ENCODE measurements at places on chromosomes 1 and 21.

GRCh38 chr1:47997289-47998200 lies at the start of gene TRABD2B:
TRABD2B (minus strand) TSS chr1:47997385.
- DNase-seq, result peak; percentile 63

DNA sequence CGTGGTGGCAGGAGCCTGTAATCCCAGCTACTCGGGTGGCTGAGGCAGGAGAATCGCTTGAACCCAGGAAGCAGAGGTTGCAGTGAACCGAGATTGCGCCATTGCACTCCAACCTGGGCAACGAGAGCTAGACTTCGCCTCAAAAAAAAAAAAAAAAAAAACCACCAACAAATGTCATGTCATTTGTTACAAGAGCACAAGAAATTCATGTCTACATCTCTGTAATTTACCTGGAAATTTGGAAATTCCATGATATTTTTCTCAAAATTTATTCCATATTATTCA lies 16.5 kb upstream of the VPS45 start:
- DNase-seq, result no peak

GRCh38 chr1:92709738-92710137 lies 75.2 kb downstream of the EVI5 start:
- DNase-seq, result no peak

- DNase-seq, result no peak
These were observed 536 bp downstream of the HMGCL start for GRCh38 chr1:23824711-23825075.

DNA sequence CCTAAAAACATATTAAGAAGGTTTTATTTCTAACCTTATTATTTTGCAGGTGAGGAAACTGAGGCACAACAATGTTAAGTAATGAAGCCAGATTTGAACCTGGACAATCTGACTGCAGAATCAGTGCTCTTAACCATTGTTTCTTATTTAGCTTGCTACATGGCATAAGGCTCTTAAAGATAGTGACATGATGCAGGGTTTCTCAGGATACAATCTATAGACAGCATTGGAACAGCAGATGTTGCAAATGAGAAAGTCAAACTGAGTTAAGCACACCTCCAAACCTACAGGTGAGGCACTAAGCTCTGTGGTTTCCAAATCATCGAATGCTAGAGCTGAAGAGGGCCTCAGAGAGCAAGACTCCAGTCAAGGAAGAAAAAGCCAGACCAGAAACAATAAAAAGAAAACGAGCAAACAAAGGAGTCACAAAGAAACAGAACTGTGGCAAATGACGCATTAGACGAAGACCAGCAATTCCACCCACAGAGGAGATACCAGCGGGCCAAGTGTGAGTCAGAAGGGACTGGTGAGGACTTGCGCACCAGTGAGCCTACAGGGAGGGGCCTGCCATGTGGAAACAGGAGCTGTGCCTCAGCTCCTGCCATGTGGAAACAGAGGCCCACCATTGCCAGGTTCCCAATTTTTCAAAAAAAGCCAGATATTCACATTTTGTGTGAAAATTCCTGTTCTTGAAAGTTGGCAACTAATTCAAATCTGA lies 14.4 kb downstream of the CD58 start:
- DNase-seq, result no peak

DNA sequence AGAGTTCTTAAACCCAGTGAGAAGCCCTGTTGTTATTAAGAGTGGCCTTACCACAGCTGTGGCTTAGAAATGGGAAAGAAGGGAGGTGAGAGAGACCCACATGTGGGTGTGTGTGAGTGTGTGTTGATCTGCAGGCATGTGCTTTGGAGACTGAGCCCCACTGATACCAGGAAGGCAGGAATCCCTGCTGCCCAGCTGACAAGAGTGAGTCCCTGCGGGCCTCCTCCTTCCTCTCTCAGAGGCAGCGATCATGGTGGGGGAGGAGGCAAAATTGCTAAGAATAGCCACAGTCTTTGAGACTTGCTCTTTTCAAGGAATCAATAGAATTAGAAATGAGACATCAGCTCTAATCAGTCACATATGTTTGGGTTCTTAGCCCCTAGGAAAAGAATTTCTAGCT lies 87.0 kb upstream of the WARS2 start:
- DNase-seq, result no peak

DNA sequence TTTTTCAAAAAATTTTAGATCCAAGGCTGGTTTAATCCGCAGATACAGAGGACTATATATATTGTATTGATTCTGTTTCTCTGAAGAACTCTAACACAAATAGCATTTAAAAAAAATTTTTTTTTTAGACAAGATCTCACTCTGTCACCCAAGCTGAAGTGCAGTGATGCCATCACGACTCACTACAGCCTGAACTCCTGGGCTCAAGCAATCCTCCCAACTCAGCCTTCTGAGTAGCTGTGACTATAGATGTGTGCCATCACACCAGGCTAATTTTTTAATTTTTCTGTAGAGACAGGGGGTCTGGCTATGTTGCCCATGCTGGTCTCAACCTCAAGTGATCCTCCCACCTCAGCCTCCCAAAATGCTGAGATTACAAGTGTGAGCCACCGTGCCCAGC lies 3.0 kb downstream of the ANKRD45 start:
- no peak for DNase-seq

DNA sequence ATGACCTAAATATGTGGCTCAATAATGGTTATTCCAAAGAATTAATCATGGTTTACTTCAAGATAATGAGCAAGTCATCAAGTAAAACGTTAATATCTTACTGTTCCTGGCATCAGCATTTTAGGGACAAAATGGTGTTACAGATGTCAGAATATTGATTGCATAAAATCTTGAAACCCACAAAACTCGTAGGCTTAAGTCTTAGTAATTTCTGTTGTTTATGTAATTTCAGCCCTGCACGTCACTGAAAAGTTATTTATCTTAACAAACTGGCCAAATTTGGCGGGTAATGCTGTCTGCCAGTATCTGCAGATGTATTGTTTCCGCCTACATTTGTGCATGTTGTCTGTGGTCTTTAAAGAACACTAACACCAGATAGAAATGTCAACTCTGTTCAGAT lies 25.8 kb downstream of the CDC7 start:
- no peak for DNase-seq

- DNase-seq, result no peak
These were observed 717 bp downstream of the UBIAD1 start for GRCh38 chr1:11273595-11274234.

GRCh38 chr1:207081088-207081487 lies 7.6 kb upstream of the C4BPB start:
- DNase-seq, result no peak

DNA sequence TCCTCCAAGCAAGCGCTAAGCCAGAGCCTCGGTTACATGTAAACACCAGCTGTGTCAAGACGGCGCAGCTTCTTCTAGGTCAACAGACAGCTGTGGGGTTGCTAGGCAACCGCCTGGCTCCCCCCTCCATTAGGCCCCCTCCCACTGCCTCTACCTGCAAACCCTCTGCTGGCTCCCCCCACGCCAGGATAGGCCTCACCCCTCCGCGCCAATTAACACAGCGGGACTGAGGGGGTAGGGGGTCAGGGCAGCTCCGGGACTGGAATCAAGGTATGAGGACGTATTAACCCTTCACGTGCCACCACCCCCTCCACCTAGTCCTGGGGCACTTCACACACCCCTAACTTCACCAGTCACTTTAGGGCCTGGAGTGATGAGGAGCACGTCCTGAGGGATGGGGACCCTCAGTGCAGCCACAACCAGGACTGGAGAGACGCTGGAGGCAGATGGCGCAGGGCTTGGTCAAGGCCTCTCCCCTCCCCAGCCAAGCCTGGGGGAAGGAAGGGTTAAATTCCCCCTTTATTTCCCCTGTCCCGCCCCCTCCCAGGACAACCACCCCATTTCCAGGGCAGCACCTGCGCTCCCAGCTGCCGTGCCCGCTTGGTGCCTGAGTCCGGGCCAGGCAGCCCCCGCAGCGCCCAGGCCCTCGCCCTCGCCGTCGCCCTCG lies 37.4 kb upstream of the WASF2 start:
- no peak for DNase-seq

DNA sequence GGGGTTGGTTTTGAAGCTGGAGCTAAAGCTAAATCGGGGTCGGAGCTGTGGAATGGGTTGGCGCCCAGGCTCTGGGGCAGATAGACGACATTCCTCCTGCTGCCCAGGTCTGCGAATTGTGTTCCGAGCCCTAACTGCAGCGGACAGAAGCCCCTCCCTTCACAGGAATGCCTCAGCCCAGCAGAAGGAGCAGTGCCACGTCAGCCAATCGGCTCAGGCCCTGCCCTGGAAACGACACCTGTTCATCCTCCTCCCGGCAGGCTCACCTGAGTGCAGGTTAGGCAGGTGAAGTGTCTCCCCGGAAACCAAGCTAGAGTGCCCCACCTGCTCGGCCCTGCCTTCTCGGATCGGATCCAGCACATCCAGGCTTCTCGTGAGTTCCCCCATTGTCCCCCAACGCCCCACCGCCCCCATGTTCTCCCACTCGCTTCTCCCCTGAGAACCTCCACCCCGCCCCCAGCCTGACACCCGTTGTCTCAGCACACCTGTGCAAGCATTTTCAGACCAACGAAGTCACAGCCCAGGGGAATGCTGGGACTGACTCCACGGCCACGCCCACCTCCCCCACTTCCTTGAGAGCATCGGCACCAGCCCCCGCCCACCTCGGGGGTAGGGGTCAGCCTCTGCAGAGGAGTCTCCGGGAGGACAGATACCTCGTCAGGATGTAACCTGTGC lies 775 bp downstream of the TMEM125 start:
- DNase-seq, result no peak

DNA sequence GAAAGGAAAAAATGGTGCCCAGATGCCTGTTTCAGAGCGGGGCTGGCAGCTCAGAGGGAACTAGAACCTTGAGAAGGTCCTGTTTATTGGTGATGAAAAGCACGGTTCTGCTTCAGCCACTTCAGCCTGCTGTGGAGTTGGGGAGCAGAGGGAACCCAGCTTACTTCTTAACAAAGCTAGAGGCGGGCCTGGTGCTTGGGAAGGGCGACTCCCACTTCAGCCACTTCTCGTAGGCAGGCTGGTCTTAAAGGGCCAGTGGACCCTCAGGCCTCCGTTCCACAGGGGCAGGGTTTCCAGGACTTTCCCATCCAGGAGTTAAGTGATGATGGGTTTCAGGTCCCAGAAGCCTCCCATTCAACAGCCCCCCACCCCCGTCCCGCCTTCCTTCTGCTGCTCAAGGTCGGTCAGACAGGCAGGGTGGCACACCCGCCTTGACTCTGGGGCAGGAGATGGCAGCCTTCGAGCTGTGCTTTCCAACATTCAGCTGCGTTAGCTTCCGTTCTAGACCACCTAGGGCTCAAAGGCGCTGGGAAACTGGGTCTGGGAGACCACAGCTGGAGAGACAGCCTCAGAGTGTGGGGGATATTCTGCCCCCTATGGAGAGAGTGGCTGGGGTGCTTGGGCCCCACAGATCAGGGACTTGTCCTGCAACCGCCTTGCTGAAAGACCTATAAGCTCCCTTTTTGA lies 3.4 kb downstream of the RUNX3 start:
- no peak for DNase-seq

GRCh38 chr1:151968058-151968457 lies 25.6 kb downstream of the S100A10 start:
- no peak for DNase-seq

GRCh38 chr1:235270625-235271024 lies 57.4 kb downstream of the ARID4B start:
- peak; percentile 11 for DNase-seq

GRCh38 chr1:244237445-244237844 lies 186.4 kb downstream of the ZBTB18 start:
- DNase-seq, result no peak

DNA sequence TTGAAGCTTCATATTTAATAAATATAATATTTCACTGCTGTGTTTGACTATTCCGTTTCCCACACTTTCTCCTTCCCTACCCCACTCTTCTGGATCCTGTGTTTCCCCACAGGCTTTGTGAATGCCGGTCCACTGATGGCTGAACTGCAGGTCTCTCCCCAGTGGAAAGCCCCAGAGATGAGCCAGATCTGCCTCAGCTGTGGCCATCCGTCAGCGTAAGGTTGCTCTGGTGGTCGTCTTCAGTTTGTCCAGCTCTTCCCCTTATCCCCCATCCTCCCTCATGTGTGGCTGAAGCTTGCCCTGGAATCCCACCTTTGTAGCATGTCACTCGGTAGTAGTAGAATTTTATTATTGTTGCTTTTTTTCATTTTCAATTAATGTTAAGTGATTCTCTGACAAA lies 11.4 kb downstream of the SMAP2 start:
- DNase-seq, result no peak

DNA sequence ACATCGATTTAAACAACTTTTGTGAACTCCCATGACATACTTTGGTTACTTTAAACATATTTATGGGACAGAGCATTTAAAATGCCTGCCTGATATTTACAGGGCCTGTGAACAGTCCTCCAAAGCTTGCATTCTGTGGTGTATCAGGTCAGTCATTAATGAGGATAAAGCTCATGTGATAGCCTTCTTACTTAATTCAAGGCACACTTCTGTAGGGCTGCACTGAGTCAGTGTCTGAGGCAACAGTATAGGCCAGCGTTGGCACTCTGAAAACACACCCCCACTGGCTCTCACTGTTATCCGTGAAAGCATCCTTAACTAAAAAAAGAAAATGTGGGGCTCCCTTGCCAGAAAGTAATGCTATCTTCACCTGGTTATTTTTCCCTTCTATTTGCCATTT lies 200.0 kb downstream of the NFIA start:
- DNase-seq, result no peak

DNA sequence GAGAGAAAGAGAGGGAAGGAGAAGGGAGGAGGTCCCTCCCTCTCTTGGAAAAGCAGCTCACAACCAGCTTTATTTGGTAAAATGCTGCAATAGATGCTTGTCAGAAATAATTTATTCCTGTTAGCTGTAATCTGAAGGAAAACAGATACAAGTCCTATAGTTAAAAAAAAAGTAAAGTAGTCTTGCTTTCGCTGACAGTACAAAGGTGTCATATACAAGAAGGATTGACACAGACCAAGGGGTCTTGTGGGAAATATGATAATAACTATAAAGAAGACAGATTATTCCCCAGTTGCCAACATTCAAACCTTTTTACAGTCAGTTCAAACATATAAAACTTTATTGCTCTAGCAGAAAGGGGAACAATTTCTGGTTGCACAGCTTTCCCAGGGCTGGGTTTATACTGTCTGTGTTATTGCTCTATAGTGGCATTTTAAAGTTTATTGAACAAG lies 145.0 kb downstream of the PBX1 start:
- no peak for DNase-seq

GRCh38 chr1:58792846-58793245 lies 9.0 kb upstream of the JUN start:
- DNase-seq, result no peak

All from globus pallidus (tissue), 1 donor.